ENCODE measurements at places on chromosomes 12 and 14. TPM values are rescaled to one million over a fixed set of nuclear protein-coding genes. Genes with fewer than 3 reads are reported as not detected.

- no peak for DNase-seq
Observed at GRCh38 chr14:103538291-103539055, 9.5 kb downstream of the TRMT61A start.

The PPP1R1A gene
- polyA plus RNA-seq: 217 TPM

The SERPINA12 gene
- not detected for polyA plus RNA-seq

DNA sequence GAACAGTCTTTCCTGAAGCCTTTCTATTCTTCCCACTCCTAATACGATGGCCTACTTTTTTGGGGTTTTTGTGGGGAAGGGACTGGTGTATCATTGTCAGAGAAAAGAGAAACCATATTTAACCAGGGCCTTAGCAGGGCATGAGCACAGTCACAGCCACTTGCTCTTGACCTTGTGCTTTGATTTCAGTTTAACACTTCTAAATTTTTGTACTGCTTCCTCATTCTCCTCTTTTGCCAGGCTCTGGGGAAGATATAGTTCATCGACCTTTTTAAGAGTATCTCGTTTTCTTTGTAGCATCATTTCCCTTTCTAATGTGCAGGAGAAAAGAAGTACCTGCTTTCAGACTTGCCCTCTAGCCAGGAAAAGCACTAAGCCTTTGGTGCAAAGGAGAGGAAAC is 2.2 kb downstream of the ZBTB1 start:
- no peak for DNase-seq

The CCNT1 gene
- polyA plus RNA-seq: 4.1 TPM

DNA sequence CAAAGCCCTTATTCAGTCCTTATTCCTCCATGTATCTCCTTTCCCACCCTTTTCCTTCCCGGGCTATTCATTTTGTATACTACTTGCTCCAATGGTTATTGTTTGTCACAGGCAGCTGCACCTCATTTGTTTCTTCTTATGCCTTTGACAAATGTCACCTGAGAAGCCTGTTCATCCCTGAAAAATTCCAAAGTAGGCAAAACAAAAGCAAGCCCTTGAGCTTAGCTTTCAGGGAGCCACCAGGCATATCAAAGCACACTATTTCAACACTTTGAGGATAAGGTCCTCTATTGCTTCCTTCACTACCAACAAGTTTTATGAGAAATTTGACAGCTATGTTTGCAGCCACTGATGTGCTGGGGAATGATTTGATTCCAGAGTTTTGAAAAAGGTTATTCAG is 738.7 kb upstream of the LMO3 start:
- no peak for DNase-seq

The KIF5A gene
- polyA plus RNA-seq: 0.69 TPM

DNA sequence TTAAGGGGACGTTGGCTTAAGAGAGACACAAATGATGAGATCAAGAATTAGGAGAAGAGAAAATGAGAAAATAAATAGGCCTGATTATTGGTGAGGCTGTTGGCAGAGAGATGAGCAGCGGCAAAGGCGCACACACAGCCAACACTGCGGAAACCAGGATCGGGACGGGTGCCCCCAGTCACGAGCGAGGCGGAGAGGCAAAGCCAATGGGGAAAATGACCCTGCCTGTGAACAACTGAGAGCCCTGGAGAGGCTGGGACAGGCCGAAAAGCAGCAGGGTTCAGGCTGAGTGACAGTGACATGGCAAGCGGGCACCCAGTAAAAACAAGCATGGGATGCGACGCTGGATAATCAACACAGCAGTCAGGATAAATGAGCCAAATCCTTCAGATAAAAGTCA is 21.0 kb downstream of the SLC15A4 start:
- no peak for DNase-seq

DNA sequence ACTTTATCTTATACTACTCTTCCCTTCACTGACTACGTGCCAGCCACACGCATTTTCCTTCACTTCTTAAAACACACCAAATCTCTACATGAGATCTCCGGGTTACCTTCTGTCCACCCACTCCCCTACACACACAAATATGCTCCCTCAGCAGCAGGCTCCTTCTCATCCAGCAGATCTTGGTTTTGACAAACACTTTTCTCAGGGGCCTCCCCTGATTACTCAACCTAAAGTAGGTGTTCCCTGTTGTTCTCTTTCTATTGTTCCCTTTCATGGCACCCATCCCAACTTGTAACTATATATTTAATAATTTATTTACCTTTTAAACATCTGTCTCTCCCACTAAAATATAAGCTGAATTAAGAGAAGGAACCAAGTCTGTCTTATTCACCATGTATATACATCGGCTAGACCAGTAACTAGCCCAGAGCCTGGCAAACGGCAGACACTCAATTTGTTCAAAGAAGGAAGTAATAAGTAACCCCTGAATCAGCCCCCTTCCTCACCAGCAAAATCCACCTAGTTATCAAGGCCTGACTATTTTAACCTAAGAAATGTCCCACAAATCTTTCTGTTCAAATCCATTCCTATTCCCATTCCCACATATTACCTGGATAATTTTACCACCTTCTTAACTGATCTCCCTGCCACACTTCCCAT is 2.7 kb downstream of the C2CD5 start:
- DNase-seq: no peak

GRCh38 chr12:119432949-119433348 is 98.4 kb downstream of the CCDC60 start:
- peak; percentile 46 for DNase-seq

The PTGDR gene
- polyA plus RNA-seq: 0.22 TPM

DNA sequence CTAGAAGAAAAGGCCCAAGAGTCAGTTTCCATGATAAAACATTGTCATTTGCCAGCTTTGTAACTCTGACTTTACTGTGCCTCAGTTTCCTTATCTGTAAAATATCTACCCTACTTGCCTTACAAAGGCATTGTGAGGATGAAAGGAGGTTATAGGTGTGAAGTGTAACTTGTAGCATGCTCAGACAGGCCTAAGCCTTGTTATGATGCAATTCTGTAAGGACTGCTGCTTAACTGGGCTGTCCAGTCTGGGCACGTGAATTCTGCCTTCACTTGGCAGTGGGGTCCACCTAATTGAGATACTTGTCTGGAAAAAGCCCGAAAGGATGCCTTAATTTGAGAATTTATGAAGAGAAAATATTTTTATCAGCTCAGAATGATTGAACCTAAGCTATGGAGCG is 114.5 kb upstream of the DYRK2 start:
- no peak for DNase-seq

The AQP2 gene
- polyA plus RNA-seq: 666 TPM

- peak; percentile 78 for DNase-seq
Observed at GRCh38 chr14:56119201-56119981, 1.2 kb downstream of the PELI2 start.

The SLCO1B1 gene
- not detected for polyA plus RNA-seq

- DNase-seq: peak; percentile 70
Observed at GRCh38 chr14:104293231-104293841, 154.9 kb downstream of the KIF26A start.

- DNase-seq: no peak
Observed at GRCh38 chr12:45458238-45458637, 242.3 kb downstream of the ANO6 start.

- DNase-seq: no peak
Observed at GRCh38 chr14:81192594-81192993, 28.2 kb downstream of the GTF2A1 start.

The SLC35F4 gene
- polyA plus RNA-seq: 0.30 TPM

The EIF2S3B gene
- polyA plus RNA-seq: not detected

The PPP2R5E gene
- 9.7 TPM for polyA plus RNA-seq

The PRKCH gene
- 8.3 TPM for polyA plus RNA-seq

DNA sequence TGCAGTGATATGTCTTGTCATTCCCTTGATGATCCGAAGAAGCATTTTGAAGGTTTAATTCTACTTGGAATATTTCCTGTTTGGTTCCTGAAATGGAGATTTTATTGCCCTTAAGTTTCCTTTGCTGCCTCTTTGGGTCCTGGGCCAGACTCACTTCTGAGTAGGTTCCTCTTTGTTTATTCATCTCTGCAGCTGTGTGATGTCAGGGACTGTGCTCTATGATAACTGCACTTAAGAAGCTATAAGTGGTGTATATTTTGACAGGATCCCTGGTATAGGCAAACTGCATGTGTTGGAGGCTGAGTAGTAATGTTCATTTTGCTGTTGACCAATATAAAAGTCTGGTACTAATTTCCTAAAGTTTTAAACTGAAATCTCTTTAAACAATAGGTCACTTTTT is at the start of gene KLRC4:
Gene KLRC4 (minus strand): TSS at position 366 of the 400 bp plus-strand sequence. CDS start 182 bp downstream, at position 184.
- DNase-seq: peak; percentile 6
